AG04450 (cell line): ENCODE measurements at places on chromosomes 4 and X.
A peak's percentile ranks its signal among the peaks of the same experiment; 100 is the strongest.

DNA sequence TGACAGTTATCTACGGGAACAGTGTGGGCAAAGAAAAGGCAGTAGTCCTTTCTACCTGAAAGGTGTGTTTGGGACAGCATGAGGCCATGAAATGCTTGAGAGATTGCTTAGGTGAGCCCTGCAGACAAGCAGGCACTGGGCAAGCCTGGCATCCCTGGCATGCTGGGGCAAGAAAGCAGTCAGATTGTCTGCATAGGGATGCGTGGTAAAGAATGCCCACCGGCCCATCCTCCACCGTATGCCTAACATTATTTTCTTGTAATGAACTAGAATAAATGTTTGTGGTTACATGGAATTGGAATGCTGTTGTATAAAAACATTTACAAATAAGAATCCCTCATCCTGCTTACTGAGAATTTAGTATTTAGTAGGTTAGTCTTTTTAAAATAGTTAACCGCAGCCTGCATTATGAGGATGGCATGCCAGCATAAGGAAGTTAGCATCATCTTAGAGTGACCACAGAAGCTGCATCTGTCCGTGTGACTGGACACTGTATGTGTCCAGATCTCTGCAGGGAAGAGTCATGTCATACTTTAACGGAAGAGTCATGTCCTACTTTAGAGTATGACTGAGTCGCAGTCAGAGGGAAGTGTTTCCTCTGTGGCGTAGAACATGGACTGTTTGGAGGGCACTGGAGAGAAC lies 18.9 kb downstream of the ZBTB49 start:
- no peak for DNase-seq

DNA sequence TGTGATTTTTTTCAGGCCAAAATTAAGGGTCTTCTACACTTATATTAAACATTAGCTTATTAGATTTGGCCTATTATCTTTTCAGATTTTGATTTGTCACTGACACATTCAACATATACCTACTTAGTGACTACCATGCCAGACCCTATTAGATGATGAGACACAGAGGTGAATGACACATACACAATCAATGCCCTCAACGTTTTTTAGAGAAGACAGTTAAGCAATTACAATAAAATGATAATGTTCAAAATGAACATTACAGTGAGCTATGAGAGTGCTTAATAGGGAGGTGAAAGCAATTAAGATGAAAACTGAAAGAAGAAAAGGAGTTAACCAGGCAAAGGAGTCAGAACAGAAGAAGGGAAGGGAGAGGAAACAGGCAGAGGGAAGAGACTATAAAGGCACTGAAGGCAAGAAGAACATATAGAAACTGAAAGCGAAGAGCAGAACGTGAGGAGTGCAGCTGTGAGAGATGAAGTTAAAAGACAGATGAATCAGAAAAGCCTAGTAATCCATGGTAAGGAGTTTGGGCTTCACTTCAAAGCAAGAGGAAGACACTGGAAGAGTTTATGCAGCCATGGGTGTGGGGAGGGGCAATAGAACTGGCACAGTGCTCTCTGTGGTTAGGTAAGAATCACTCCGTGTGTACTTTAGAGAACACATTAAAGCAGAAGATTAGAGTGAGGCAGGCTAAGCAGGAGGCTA lies 119.0 kb downstream of the REELD1 start:
- peak; percentile 26 for DNase-seq

- DNase-seq, result no peak
Measured at GRCh38 chr4:7826176-7826908, 113.3 kb downstream of the AFAP1 start.

DNA sequence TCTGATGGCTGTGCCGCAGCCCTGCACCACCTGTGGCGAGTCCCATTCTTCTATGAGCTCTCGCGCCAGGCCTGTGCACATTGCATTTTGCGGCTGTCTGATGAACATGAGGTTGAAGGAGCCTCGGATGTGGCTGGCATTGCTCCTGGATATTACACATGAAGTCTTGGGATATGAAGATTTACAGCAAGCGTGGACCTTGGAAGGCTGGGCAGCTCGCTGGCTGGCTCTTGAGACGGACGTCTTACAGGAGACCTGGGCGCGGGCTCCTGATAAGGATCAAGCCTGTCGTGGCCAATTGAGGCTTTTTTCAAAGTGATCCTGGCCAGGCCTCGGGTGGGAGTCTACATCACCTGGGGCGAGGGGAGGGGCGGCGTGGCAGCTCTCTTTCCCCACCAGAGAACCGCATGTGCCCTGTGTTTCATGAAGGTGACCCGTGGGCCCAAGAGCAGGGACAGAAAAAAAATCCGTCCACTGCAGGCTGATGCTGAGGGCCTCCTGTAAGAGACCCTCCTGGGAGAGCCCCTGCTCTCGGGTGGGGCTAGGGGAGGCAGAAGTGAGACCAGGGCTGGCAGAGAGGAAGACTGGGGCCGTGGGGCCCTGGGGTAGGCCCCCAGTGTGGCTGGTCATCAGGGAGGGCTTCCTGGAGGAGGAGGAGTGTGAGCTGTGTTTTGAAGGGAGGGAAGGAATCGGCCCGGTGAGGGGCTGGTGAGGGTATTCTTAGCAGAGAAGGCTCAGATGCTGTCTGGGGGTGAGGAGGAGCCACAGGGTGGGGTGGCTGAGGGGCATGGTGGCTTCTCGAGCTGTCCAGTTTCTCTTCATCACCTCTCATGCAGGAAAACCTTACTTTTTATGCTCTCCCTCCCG lies 23.6 kb downstream of the CPZ start:
- DNase-seq, result no peak

DNA sequence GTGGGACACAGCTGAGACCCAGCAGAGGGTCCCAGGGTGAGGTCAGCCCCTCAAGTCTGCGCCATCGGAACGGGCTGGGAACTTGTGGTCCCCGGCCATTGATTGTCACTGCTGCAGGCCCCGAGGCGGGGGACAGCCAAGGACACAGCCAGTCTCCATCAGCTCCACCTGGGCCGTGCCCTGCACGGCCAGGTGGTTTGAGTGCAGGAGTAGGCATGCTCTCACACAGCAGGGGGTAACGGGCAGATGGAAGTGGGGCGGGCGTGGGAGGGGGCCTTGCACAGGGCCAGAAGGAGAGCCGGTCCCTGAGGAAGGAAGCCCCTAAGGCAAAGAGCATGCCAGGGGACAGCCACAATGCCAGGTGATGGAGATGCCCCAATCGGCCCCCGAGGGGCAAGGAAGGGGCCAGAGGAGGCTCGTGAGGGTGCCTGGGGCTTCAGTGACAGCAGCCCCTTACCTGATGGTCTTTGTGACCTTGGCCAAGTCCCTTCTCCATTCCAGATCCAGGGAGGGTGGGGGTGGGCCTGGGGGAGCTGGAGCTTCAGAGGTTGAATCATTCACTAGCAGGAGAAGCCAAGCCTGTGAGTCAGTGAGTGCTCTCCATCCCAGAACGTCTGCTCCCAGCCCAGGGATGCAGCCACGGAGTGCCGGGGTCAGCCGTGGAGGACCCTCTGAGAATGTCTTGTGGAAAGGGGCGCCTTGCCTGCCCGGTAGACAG lies 2.3 kb downstream of the ATP2B3 start:
- DNase-seq, result no peak
